ENCODE measurements at places on chromosomes 5 and 9.
A peak's percentile ranks its signal among the peaks of the same experiment; 100 is the strongest.

- peak; percentile 18 for DNase-seq
Observed at GRCh38 chr9:119556129-119556875, 187.1 kb upstream of the BRINP1 start.

DNA sequence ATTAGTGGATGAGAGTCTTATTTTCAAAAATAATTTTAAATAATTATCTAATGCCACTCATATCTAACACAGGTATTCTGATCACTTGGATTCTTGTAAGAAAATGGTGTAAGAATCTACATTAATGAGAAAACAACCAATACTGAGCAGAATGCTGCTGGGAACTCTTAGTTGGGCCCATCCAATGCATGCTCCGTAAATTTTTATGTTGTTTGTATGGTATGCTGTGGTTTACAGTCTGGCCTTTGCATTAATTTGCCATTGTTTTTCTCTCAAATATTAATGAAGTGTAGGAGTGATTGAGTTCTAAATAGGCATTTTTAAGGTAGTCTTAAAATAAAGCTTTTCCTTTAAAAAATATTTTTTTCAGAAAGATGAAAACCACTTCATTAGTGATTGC lies 133.4 kb downstream of the ZSWIM6 start:
- DNase-seq: no peak

- DNase-seq: no peak
Observed at GRCh38 chr5:22460189-22460588, 393.0 kb downstream of the CDH12 start.

DNA sequence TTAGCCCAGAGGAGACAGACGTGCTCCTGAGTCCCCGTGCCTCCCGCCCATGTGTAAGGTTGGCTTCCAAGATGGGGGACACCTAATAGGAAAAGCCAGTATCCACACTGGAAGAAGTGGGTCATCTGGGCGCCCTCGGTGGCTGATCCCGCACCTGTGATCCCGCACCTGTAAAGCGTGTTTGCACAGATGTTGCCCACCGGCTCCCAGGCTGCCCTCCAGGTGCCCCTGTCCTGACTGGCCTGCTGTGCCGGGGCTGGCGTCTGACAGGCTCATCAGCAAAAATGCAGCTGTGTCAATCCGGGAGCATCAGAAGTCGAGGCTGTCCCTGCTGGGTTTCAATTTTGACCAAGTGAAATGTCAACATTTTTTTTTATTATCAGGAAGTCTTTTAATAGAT lies 88.5 kb downstream of the IRX1 start:
- DNase-seq: no peak

DNA sequence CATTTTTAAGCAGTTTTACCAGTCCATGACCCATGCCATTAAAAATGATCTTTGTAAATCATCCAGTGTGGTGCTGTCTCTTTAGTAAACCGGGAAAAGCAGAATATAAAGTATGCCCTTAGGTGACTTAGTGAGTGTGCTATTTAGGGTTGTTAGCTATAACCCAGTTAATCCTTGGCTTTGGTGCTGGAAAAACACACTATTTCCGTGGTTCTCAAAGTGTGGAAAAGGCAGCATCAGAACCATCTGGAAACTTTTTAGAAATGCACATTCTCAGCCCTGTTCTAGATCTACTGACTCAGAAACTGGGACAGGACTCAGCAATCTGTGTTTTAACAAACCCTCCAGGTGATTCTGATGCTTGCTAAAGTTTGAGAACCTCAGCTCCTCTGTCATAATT lies 123.6 kb upstream of the ZNF608 start:
- no peak for DNase-seq

- DNase-seq: no peak
Observed at GRCh38 chr9:89543621-89544278, 45.8 kb upstream of the SEMA4D start.

- DNase-seq: no peak
Observed at GRCh38 chr9:97591535-97591934, 41.6 kb downstream of the TSTD2 start.

GRCh38 chr5:54844905-54845566 lies 140.4 kb downstream of the ESM1 start:
- DNase-seq: no peak

GRCh38 chr9:95188459-95188858 lies 129.1 kb downstream of the FANCC start:
- DNase-seq: no peak

- no peak for DNase-seq
Observed at GRCh38 chr5:135157421-135158313, 123.6 kb upstream of the PITX1 start.

GRCh38 chr5:134073404-134073803 lies 41.1 kb upstream of the TCF7 start:
- no peak for DNase-seq

GRCh38 chr5:6631441-6631840 lies 1.4 kb downstream of the NSUN2 start:
- DNase-seq: no peak

- no peak for DNase-seq
Observed at GRCh38 chr5:91332267-91333045, 50.7 kb downstream of the ARRDC3 start.

- no peak for DNase-seq
Observed at GRCh38 chr9:87270221-87270847, 227.3 kb upstream of the DAPK1 start.

DNA sequence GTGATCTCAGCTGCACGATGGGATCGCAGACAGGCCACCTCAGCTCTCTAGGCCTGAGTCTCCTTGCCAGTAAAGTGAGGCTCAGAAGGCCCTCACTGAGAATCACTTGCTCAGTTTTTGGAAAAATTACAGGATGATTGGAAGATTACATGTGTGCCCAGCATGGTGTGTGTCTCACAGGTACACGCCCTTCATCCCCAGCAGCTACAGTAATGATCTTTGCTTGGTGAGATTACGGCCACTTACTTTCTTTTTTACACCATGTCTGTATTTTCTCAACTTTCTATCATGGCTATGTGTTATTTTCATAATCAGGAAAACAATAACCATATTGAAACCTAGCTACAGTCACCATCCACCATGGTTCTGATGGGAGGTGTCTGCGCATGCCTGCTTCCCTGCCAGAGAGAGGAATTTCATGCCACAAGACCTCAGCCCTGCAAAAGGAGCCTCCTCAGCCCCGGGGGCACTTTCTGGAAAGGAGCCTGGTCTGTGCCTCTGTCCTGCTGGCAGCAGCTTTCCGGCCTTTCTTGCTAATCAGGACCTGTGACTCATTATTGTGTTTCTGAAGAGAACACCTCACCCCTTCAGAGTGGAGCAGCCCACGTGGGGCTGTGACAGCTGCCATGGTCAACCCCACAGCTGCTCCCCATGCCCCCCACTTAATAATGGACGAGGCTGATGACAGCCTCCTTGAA lies 64.2 kb upstream of the OLFM1 start:
- no peak for DNase-seq

- DNase-seq: no peak
Observed at GRCh38 chr5:60578315-60578714, 121.7 kb downstream of the DEPDC1B start.

DNA sequence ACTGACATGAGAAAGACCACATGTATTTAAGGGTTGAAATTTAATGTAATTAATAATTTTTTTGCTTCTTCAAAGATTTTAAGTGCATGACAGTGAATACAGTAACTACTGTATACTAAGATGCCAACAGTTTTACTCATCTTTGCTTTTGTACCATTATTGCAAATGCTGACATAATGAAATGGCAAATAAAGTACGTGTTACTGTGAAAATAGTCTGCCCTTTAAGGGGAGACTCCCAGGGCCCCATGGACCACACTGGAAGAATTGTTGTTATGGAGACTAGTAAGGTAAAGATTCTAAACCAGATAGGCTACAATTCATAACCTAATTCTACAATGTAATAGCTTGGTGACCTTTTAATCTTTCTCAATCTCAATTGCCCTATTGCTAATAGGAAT lies 84.7 kb downstream of the NR3C1 start:
- no peak for DNase-seq

- DNase-seq: no peak
Observed at GRCh38 chr5:100464418-100464817, 70.8 kb upstream of the FAM174A start.

GRCh38 chr5:177366528-177367322 lies 9.0 kb downstream of the RGS14 start:
- no peak for DNase-seq

GRCh38 chr9:27353474-27354229 lies 56.7 kb upstream of the EQTN start:
- DNase-seq: no peak

DNA sequence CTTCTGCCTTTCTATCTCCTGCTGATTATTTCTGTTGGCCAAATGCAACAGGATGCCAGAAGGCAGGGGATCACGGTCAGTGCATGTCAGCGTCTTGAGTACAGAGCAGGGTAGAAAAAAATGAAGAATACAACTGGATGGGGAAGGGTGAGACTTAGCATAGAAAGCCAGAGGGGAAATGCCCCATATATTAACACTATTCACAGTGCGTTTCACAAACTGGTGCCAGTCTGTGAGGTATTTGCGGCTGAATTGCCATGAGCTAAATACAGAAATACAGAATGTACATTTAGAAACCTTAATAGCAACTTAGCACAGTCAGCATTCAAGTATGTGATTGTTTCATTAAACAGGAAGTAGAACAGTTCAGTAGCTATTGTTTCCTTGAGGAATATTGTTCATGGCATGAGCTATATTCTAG lies 31.0 kb upstream of the SLC1A3 start:
- DNase-seq: no peak

GRCh38 chr9:91994422-91994821 lies 44.4 kb upstream of the ROR2 start:
- DNase-seq: no peak

DNA sequence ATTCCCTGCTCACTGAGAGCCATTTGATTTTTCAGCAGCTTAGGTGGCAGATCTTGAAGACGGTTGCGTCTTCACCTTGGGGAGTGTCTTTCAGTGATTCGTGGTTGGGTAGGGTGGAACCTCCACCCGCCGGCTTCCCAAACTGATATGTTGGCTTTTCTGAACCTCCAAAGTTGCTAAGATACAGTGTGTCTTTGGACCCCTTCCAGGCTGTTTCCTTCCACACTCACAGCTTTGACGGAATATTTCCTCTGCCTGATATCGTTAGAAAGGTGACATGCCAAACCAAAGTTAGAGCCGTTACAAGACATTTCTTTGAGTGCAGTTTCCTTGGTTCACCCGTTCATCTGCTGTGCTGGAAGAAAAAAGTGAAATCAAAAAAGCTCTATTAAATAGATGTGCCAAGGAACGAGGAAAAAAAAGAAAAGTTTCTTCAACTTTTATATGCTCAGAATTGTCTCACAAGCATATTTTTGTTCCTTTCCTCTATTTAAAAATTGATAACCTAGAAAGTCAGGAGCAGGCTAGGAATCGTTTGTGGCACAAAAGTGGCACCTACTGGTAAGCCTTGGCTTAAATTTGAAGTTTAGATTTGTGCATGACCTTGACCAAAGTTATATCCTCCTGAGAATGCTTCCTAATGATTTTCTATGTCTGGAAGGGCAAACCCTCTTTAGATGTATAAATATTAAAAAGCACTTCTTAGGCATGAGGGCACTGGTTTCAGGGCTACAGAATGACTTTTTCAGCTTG lies 270.7 kb upstream of the WWC1 start:
- no peak for DNase-seq

GRCh38 chr5:161305601-161306000 lies 240.9 kb downstream of the GABRB2 start:
- DNase-seq: no peak
